ENCODE measurements at places on chromosomes 4 and X.
A peak's percentile ranks its signal among the peaks of the same experiment; 100 is the strongest.

- no peak for DNase-seq
These were observed 8.4 kb upstream of the AMOT start for GRCh38 chrX:112849016-112849415.

DNA sequence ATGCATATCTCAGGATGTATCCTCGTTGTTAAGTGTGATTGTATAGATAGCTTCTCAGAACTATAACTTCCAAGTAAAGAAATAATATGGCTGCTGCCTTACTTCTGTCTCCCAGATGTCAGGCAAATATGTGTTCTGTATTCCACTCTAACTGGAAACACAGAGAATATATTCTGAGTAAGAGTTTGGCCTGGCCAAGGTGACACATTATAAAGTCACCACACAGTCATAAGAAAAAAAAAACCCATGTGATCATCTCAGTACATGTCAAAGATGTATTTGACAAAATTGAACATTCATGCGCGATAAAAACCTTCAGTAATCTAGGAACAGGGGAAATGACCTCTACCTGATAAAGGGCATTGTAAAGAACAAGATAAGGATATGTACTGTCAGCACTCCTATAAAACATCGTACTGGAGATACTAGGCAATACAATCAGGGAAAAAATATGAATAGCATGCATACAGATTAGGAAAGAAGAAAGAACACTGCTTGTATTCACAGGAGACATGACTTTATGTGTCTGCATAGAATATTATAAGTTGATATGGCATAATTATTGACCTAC, 207.1 kb downstream of the ZNF330 start:
- DNase-seq = no peak

- DNase-seq = no peak
These were observed 204.7 kb downstream of the SLIT2 start for GRCh38 chr4:20456407-20456806.

DNA sequence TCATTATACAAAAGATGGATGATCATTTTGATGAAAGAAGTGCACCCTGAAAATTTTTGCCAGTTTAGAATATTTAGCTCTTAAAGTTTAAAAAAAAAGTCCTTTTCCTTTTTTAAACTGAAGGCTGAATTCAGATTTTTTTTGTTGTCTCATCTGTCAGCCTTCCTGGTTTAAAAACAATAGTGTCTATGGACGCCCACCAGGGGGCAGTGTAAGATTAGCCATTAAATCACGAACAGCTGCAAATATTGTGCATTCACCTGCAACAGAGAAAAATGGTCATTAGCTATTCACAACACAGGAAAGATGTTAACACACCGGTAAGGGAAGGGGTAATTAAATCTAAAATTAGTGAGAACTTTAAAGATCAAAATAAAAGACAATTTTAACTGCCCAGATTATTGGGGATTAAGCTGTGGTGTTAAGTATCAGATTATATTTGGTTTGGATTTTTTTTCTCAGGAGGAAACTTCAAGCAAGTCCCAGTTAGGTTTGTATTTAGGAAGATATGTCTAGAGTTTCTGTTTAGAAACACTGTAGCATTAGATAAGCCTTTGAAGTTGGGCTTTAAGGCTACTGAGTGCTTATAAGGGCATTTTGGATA, 4.4 kb upstream of the CXorf38 start:
- peak; percentile 77 for DNase-seq

DNA sequence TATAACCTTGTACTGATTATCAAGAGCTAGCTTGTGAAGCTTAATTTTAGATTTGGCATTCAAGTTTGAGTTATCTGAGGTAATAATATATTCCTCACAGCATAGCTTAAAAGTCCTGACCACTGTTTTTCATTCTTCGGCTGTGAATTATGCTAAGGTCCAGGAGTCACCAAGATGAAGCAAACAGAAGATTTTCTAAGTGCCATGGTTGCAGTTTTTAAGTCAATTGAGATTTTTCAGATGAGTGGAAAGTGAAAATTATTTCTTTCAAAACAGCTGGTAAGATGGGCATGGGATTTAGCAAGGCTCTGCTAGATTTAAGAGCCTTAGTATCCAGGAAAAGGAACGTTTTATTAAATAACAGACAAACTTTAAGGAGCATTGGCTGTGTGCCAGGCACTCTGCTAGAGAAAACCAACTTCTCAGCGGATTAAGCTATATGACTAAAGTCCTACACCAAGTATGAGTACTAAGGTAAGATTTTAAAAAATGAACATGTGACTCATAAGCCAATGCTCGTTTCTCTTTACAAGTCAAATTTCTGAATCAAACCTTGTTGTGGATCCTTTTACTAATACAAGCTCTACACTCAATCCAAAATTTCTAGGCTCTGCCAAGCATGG, 149.9 kb upstream of the IL15 start:
- no peak for DNase-seq

DNA sequence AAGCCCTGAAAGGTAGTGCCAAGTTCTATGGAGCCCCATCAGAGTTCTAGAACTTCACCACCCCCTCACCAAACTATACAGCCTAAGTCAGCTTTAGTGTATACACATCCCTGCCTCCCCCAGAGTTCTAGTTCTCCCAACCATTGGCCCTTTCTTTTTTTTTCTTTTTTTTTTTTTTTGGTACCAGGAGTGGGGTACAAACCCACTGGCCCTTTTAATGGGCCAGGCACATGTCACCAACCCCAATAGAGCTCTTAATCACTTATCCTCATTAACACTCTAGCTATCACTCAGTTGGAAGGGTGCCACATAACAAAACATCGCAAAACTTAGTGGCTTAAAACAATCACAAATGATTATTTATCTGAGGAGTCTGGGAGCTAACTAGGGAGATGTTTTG, 588.6 kb downstream of the BCOR start:
- DNase-seq = no peak

GRCh38 chr4:184769141-184769765, 35.4 kb upstream of the CENPU start:
- DNase-seq = no peak

- DNase-seq = no peak
These were observed 85.6 kb downstream of the SLIT2 start for GRCh38 chr4:20337261-20337664.

GRCh38 chr4:122481766-122482405, 25.4 kb upstream of the IL2 start:
- no peak for DNase-seq

- no peak for DNase-seq
These were observed 8.7 kb upstream of the TIMM8A start for GRCh38 chrX:101357166-101357795.

DNA sequence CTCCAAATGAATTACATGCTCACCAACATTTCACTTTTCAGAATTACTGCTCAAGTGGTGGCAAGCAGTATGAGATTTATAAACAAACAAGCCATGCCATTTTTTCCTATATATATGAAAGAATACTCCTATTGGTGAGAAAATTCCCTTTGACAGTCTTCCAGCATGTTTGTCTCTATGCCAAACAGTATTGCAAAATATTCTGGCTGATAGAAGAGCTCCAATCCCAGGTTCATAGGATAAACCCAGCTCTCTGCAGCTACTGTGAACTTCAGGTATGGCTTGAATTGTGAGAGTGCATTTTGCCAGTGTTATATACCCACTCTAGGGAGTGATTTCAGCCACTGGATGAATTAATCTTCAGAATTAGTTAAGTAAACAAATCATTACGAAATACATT, 108.8 kb downstream of the MAGEC2 start:
- DNase-seq = no peak

DNA sequence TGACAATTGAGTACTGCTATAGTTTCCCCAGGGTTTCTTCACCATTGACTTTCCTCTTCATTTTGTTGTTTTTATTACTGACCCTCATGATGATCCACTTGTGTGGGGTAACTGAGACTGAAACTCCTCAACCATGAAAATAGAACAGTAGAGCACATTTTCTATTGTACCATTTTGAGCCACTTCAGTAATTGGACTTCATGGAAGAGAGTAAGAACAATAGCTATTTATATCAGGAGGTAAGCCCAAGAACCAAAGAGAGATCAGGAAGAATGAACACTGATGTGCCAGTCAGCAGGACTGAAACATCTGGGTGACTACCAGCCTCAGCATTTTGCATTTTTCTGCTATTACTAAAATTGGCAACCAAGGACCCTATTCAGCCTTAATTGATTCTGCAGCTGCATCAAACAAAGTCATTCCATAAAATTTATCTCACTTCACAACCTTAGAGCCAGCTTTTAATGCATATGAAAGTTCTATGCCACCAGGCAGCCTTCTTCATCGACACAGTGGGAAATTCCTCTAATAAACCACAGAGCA, 151.4 kb downstream of the BANK1 start:
- no peak for DNase-seq

DNA sequence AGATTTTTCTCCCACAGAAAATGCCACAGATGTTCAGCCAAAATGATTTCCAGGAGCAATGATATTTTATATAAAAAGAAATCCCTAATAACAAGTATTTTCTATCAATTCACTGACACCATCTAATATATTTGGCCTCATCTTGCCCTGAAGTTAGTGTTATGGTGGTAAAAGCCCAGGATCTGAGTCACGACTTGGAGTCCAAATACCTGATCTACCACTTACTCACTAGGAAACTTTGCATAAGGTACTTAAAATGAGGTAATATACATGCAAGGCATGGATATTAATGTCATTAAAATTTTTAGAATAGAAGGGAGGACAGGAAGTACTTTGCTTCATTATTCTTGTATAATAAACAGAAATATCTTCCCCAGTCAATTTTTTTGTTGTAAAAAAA, 16.3 kb downstream of the PPP3CA start:
- DNase-seq = no peak

DNA sequence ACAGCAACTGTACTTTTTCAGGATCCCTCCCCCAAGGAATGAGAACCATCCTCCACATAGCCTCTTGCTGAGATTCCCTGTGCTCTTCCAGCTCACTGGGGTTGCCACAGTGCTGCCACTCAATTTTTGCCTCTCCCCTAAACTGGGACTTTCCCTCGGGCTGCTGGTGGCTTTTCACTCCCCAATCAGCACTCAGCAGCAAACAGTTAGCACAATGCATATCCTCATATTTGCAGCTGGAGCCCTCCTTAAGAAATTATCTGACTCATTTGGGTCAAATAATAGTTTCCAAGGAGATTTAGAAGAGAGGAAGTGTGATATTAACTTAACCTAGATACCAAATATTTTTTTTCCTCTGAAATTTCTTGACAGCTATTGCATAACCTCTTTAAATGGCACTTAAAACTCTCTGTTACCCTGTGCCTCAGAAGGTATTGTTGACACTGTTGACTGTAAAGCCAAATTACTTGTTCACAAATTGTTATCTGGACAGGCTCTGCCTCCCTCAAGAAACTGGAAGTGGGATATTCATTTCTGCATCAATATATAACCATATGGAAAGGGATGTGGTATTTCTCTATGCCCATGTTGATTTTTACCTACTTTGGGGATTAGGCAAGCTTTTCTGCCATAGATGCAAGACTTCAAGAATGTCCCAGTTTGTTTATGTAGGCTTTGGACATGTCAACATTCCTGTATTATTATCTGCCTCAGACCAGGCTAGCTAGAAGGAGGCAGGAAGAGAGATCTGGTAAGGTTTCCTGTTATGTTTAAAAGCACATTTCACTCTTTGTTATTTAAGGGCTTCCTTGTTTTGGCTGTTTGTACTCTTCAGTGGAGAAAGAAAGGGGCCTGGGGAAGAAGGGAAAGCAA, 58.0 kb downstream of the SEPTIN11 start:
- peak; percentile 39 for DNase-seq

DNA sequence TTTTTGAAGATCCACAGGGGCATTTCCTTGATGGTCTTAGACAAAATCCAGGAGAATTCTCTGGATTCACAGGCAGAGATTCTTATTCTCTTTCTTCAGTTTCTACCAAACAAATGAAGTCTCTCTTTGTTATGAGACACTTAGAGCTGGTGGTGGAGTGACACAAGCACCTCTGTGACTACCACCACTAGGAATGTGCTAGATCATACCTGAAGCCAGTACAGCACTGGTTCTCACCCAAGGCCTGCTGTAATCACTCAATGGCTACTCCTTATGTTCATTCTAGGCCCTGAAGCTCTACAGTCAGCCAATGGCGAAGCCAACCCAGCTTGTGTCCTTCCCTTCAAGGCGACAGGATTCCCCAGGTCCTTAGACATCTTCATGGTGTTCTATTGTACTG, 482.3 kb downstream of the TRAM1L1 start:
- no peak for DNase-seq

- DNase-seq = no peak
These were observed 51.8 kb upstream of the DUX4 start for GRCh38 chr4:190121759-190122158.

GRCh38 chrX:20686256-20686655, 419.5 kb upstream of the RPS6KA3 start:
- DNase-seq = no peak

All from activated naive CD4-positive, alpha-beta T cell treated with anti-CD3 and anti-CD28 coated beads, Interleukin-2, amount 10 ng/mL, durations not matched to agents 7 days and 5 days (primary cell).